ENCODE measurements at places on chromosomes 2 and 18. TPM values are rescaled to one million over a fixed set of nuclear protein-coding genes. Genes with fewer than 3 reads are reported as not detected.

DNA sequence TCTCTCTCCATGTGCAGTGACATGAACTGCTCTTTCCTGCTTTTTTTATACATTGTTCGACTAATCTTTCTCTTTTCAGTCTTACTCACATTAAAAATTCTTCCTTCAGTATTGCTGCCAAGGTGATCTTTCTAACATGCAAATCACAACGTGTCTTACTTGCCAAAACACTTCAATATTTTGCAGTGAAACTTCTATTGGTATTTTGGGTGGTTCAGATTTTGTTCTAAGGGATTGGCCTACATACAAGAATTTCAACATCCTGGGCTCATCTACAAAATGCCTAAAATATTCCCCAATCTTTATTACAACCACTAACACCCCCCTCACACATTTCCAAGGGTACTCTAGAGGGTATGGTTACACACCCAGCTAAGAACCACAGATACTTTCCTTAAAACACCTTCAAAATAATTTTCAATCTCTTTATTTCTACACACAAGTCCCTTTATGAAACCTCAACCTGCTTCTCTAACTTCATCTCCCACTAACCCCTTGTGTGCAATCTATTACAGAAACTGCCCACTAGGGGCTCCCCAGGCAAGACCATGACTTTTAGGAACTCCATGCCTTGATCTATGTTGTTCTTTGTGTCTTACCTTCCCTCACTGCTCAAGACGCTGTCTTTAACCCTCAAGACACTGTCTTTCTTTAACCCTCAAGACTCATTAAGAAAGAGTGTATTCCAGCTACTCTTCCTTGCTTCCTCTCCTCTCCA, 50.9 kb downstream of the COL3A1 start:
- no peaks in the 10 kb centered on the region for H3K36me3 ChIP-seq
- H3K27ac ChIP-seq = no peak overlapping the region
- DNase-seq = no peak
- H3K4me3 ChIP-seq = no peak overlapping the region
- H3K4me1 ChIP-seq = no peaks in the 10 kb centered on the region

Gene COBLL1
- 90.8 TPM for total RNA-seq

- no peaks in the 10 kb centered on the region for H3K36me3 ChIP-seq
- peak within 1 kb of the TSS; percentile 61 for H3K27ac ChIP-seq
- H3K4me3 ChIP-seq = peak within 1 kb of the TSS; percentile 77
- DNase-seq = peak; percentile 87
These were observed at the start of gene EFHD1 for GRCh38 chr2:232633413-232634205. EFHD1 (plus strand) TSS chr2:232633604; CDS start chr2:232633705, 101 bp downstream.

Gene AUP1
- 168 TPM for total RNA-seq

DNA sequence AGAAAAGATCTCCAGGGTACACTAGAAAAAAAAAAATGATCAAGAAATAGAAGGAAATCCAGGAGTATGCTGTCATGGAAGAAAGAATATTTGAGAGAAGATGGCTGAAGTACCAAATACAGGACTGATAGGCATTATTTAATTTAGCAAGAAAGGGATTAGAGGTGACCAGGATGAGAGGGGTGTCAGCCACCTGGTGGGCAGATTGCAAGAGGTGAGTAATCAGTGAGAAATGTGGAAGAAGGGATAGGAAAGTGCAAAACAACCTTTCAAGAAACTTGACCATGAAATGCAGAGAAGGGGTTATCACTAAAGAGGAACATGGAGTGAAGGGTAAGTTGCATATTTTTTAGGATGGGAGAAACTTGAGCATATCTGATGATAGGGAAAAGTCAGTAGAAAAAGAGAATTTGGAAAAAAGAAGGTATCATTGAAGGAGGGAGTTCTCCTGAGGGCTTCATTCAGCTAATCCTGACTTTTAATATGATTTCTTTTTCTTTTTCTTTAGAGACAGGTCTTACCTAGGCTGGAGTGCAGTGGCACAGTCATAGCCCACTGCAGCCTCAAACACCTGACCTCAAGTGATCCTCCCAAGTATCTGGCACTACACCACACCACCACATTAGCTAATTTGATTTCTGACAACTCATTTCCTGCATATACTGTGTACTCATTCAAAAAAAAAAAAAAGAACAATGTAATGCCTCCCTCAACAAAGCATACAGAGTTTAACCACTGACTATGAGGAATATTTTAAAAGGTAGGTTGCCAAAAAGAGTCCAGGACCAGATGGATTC, 101.3 kb downstream of the LRP2 start:
- no peak overlapping the region for H3K4me3 ChIP-seq
- H3K4me1 ChIP-seq = peaks cover 6% of the 10 kb centered on the region
- no peaks in the 10 kb centered on the region for H3K27me3 ChIP-seq
- no peaks in the 10 kb centered on the region for H3K36me3 ChIP-seq
- H3K27ac ChIP-seq = no peak overlapping the region

- H3K4me1 ChIP-seq = no peaks in the 10 kb centered on the region
- DNase-seq = no peak
- H3K4me3 ChIP-seq = no peak overlapping the region
- H3K36me3 ChIP-seq = no peaks in the 10 kb centered on the region
- H3K27me3 ChIP-seq = no peaks in the 10 kb centered on the region
These were observed 31.9 kb downstream of the C1QL2 start for GRCh38 chr2:119126650-119127049.

DNA sequence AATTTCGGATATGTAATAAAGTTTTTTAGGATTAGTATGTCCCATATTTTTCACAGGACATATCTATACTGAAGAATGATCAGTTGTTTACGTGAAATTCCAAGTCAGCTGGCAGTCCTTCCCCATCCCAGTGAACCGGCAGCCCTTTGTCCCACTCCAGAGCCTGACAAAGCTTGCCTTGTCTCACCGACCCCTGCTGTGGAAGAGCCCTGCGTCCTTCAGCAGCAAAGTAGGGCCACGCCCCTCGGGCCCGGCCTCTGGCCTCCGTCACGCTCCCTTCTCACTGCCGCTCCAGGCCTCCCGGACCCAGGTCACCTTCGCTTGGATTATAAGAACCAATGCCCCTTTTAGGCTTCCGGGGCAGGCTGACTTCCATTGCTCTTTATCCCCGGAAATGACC, 89.8 kb upstream of the TGIF1 start:
- H3K4me3 ChIP-seq = no peak overlapping the region
- no peak overlapping the region for H3K27ac ChIP-seq
- no peaks in the 10 kb centered on the region for H3K27me3 ChIP-seq
- DNase-seq = no peak

DNA sequence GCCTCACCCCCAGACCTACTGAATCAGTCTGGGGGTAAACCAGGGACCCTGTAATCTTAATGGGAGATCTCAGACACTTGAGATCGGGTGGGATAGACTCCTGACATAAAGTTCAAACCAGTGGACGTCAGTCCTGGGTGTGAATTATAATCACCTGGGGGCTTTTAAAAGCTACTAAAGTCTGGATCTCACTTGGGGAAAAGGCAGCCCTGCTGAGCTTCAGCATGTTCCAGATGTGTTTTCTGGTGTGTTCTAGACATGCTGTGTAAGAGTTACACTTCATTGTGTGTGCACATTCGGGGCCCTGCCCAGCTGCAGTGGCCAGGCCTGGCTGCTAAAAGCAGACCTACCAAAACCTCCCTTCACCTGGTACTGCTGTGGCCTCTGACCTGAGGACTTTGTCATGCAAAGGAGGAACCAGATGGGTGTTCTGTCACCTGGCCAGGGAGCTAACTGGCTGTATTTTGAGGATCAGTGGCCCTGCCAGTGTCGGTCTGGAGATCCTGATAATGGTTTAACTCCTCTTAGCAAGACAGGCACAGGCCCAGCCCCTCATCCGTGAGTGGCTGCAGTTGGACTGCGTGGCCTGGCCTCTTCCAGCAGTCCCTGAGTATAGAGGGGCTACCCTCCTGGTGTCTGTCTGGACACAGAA, 10.6 kb downstream of the RRM2 start:
- no peak for DNase-seq
- H3K4me1 ChIP-seq = peaks cover 8% of the 10 kb centered on the region
- no peaks in the 10 kb centered on the region for H3K27me3 ChIP-seq
- no peak overlapping the region for H3K4me3 ChIP-seq

Gene NLRC4
- total RNA-seq = 0.33 TPM

Gene PARD6G
- 42.6 TPM for total RNA-seq

- DNase-seq = no peak
- H3K4me3 ChIP-seq = no peak overlapping the region
- H3K27ac ChIP-seq = no peak overlapping the region
- no peaks in the 10 kb centered on the region for H3K27me3 ChIP-seq
These were observed 282.2 kb downstream of the CYP26B1 start for GRCh38 chr2:71865391-71865965.

DNA sequence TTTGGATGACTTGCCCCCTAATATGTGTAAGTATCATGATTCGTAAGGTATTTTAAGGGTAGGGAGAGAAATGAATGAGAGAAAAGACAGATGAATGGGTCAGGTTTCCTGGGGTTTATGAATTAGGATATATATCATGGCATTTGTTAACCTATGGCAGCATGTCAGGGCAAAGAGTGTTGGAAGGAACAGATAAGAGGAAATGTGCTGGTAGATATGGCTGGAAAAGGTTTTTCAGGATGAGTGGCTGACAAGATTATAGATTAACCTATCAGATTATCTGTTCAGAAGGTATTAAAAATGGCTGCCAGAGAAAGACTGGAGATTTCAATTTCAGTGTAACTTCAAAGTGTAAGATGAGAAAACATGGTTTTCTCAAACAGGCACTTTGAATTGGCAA, 67.8 kb downstream of the SRBD1 start:
- peaks cover 30% of the 10 kb centered on the region for H3K36me3 ChIP-seq
- H3K27ac ChIP-seq = no peak overlapping the region
- no peaks in the 10 kb centered on the region for H3K4me1 ChIP-seq
- no peak overlapping the region for H3K4me3 ChIP-seq
- no peaks in the 10 kb centered on the region for H3K27me3 ChIP-seq
- DNase-seq = no peak

Gene VWA3B
- not detected for total RNA-seq

Gene CNOT11
- total RNA-seq = 27.5 TPM

GRCh38 chr2:138217975-138218374, 253.7 kb downstream of the HNMT start:
- H3K27me3 ChIP-seq = no peaks in the 10 kb centered on the region
- H3K36me3 ChIP-seq = no peaks in the 10 kb centered on the region
- no peaks in the 10 kb centered on the region for H3K4me1 ChIP-seq

DNA sequence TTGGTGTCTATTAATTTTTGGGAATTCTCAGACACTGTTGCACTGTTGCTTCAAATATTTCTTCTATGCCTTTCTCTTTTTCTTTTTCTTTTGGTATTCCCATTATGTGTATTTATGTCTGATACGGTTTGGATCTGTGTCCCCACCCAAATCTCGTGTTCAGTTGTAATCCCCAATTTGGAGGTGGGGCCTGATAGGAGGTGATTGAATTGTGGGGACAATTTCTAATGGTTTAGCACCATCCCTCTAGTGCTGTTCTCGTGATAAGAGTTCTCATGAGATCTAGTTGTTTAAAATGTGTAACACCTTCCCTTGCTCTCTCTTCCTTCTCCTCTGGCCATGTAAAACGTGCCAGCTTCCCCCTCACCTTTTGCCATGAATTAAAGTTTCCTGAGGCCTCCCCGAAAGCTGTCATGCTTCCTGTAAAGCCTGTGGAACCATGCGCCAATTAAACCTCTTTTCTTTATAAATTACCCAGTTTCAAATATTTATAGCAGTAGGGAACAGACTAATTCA, 26.8 kb downstream of the EHBP1 start:
- DNase-seq = no peak
- H3K36me3 ChIP-seq = no peaks in the 10 kb centered on the region
- H3K4me1 ChIP-seq = peaks cover 4% of the 10 kb centered on the region
- H3K4me3 ChIP-seq = no peak overlapping the region
- H3K27ac ChIP-seq = no peak overlapping the region
- H3K27me3 ChIP-seq = no peaks in the 10 kb centered on the region

- H3K36me3 ChIP-seq = no peaks in the 10 kb centered on the region
- H3K4me1 ChIP-seq = no peaks in the 10 kb centered on the region
- no peak for DNase-seq
- H3K27me3 ChIP-seq = no peaks in the 10 kb centered on the region
- no peak overlapping the region for H3K4me3 ChIP-seq
These were observed 32.6 kb upstream of the KCMF1 start for GRCh38 chr2:84938194-84938879.

DNA sequence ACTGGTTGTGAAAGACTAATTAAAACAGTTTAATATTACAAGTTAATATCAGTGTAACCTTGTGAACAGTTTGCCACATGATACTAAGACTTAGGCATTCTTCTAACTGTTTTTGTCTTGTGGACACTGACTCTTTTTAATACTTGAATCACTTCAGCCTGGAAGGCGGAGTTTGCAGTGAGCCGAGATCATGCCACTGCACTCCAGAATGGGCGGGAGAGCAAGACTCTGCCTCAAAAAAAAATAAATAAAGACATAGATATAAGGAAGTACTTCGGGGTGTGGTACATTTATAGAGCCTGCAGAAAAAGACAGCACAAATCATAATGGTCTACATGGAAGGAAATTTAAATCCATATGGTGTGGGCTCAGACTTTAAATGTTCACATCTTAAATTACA, 300.4 kb upstream of the NETO1 start:
- no peak for DNase-seq
- no peaks in the 10 kb centered on the region for H3K4me1 ChIP-seq
- H3K4me3 ChIP-seq = no peak overlapping the region
- H3K27me3 ChIP-seq = no peaks in the 10 kb centered on the region
- no peak overlapping the region for H3K27ac ChIP-seq

Gene PLEKHM3
- 53.0 TPM for total RNA-seq

Gene C18orf32
- 64.1 TPM for total RNA-seq

DNA sequence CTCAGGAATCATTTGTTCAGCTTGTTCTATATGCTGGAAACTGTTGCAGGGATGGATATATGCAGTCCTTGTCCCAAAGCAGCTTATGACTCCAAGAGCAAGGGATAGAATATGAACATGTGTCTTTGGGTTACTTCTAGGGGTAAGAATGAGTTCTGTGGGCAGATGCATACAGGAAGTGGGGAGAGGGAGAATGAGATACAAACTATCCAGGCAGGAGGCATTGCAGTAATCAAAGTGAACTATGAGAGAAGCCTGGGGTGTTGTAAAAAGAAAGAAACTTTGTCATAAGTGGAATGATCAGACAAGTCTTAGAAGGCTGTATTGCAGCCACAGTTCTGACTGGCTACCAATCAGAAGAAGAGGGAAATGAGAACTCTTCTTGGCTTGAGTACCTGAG, 44.8 kb upstream of the RAB6D start:
- DNase-seq = no peak
- H3K36me3 ChIP-seq = no peaks in the 10 kb centered on the region
- H3K27me3 ChIP-seq = no peaks in the 10 kb centered on the region
- H3K4me1 ChIP-seq = no peaks in the 10 kb centered on the region

DNA sequence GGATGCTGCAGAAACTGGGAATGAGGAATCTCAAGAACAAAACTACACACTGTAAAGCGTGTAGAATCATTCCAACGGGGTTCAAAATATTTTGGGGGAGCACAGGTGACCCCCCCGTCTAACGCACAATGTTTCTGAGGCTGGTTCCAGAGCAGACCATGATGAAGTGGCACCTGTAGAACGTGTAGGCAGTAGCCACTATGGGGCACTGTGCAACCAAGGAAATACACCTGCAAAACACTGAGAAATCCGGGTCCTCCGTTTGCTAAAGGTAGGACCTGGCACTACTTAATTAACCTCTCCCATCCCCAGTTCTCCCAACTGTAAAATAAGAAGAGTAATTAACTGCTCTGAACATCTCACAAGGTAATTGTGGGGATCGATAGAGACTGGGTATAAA, 22.6 kb downstream of the ST6GAL2 start:
- H3K4me3 ChIP-seq = no peak overlapping the region
- H3K27ac ChIP-seq = no peak overlapping the region
- H3K27me3 ChIP-seq = no peaks in the 10 kb centered on the region
- H3K36me3 ChIP-seq = no peaks in the 10 kb centered on the region
- H3K4me1 ChIP-seq = peaks cover 40% of the 10 kb centered on the region

- H3K27me3 ChIP-seq = no peaks in the 10 kb centered on the region
- no peak for DNase-seq
- H3K4me1 ChIP-seq = no peaks in the 10 kb centered on the region
- no peaks in the 10 kb centered on the region for H3K36me3 ChIP-seq
These were observed 84.7 kb downstream of the CDC42EP3 start for GRCh38 chr2:37586663-37587317.
